ENCODE measurements at places on chromosomes 1 and 21.

DNA sequence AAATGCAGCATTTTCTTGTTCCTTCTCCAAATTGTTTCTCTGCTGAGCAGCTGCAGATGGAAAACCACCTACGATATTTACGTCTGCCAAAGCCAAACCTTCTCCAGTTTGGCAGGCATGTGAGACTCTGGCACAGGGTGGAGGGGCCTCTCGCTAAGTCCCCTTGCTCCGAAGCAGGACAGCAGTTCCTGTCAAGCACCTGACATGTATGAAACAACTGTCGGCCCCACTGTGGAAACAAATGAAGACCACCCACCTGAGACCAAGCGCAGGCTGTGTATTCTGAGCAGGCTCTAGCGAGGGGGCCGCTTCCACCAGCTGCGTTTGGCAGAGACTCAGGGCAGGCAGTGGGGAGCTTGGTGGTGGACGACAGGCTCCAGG, 74.7 kb downstream of the RIPK4 start:
- no peaks in the 10 kb centered on the region for H3K27me3 ChIP-seq
- no peak overlapping the region for H3K4me3 ChIP-seq
- no peaks in the 10 kb centered on the region for H3K36me3 ChIP-seq
- no peaks in the 10 kb centered on the region for H3K4me1 ChIP-seq
- H3K27ac ChIP-seq = no peak overlapping the region
- no peak for DNase-seq

GRCh38 chr21:34270411-34270810, 93.4 kb upstream of the KCNE2 start:
- H3K36me3 ChIP-seq = no peaks in the 10 kb centered on the region
- DNase-seq = no peak
- H3K27ac ChIP-seq = no peak overlapping the region
- H3K27me3 ChIP-seq = no peaks in the 10 kb centered on the region
- H3K4me1 ChIP-seq = 0 out of 2 replicates have a peak, but pooled peaks cover 2% of the 10 kb centered on the region

DNA sequence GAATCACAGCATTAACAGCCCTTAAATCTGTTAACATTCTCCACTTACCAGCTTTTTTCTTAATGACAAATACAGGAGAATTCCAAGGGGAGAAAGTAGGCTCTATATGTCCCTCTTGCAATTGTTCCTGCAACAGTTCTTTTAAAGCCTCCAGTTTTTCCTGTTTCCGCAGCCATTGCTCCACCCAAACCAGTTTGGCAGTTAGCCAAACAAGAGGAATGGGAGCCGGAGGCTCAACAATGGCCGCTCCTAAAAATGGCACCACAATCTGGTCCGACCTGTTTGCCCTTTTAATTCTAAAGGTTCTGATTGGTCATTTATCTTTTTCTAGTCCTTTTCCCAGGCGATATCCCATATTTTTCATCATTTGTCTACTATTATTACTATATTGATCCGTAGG, 14.0 kb upstream of the L1TD1 start:
- no peak overlapping the region for H3K4me3 ChIP-seq
- H3K36me3 ChIP-seq = no peaks in the 10 kb centered on the region

DNA sequence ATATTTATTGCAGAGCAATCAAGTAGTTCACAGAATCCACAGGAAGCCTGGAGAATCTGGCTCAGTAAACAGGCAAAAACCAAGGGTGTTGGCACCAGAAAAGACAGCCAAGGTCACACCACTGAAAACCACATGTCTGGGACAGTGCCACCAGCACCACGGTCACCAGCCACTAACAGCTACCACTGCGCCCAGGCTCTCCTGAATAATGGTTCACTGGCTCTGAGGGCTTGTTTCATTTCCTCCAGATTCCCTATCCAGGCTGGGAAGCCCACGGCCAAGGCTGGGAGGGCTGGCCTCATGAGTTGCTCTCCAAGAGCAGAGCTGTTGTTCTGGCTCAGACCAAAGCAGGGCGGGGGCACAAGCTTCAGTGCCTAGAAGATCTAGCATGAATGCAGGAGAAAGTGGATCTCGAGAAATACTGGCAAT, 54.5 kb upstream of the PTGFRN start:
- H3K4me3 ChIP-seq = no peak overlapping the region
- H3K27me3 ChIP-seq = no peaks in the 10 kb centered on the region
- DNase-seq = no peak

DNA sequence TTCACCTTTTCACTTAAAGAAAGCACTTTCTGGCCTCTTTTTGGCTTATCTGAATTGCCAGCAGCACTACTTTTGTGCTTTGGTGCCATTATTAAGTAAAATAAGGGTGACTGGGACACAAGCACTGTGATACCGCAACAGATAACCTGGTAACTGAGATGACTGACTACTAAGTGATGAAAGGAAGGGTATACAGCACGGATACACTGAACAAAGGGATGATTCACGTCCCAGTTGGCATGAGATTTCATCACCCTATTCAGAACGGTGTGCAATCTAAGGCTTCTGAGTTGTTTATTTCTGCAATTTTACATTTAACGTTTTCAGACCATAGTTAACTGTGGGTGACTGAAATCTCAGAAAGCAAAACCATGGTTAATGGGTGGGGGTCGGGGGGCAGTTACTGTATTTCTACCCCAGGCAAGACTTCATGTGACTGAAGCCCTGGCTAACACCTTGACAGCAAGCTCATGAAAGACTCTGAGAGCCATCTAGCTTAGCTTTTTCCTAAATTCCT, 102.8 kb downstream of the CLIC6 start:
- H3K4me3 ChIP-seq = no peak overlapping the region
- H3K27me3 ChIP-seq = no peaks in the 10 kb centered on the region
- H3K36me3 ChIP-seq = no peaks in the 10 kb centered on the region
- H3K27ac ChIP-seq = no peak overlapping the region
- 0 out of 2 replicates have a peak, but pooled peaks cover 1% of the 10 kb centered on the region for H3K4me1 ChIP-seq

GRCh38 chr1:153342178-153342577, 6.5 kb downstream of the PGLYRP4 start:
- H3K27ac ChIP-seq = no peak overlapping the region
- H3K4me3 ChIP-seq = no peak overlapping the region
- no peaks in the 10 kb centered on the region for H3K36me3 ChIP-seq
- H3K27me3 ChIP-seq = no peaks in the 10 kb centered on the region

- H3K27me3 ChIP-seq = no peaks in the 10 kb centered on the region
- H3K4me1 ChIP-seq = 0 out of 2 replicates have a peak, but pooled peaks cover 1% of the 10 kb centered on the region
- no peaks in the 10 kb centered on the region for H3K36me3 ChIP-seq
- H3K4me3 ChIP-seq = no peak overlapping the region
- H3K27ac ChIP-seq = no peak overlapping the region
- DNase-seq = no peak
Observed at GRCh38 chr1:216894494-216894893, 171.3 kb upstream of the ESRRG start.

- no peaks in the 10 kb centered on the region for H3K36me3 ChIP-seq
- DNase-seq = no peak
- H3K4me3 ChIP-seq = no peak overlapping the region
- H3K4me1 ChIP-seq = no peaks in the 10 kb centered on the region
Observed at GRCh38 chr1:60034999-60035398, 38.6 kb downstream of the C1orf87 start.

DNA sequence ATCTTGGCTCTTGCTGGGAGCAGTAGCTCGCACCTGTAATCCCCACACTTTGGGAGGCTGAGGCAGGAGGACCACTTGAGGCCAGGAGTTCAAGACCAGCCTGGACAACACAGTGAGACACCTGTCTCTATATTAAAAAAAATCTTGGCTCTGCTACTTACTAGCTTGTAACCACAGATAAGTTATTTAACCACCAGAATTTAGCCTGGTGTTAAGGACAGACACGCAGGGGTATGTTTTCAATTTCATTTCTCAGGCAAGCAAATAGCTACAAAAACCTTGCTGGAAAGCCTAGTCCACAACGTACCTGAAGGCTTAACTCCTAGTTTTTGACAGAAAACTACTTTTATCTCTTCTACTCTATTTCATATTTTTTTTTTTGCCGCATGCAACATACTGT, 24.8 kb upstream of the GFI1 start:
- H3K4me1 ChIP-seq = no peaks in the 10 kb centered on the region
- H3K4me3 ChIP-seq = no peak overlapping the region
- no peaks in the 10 kb centered on the region for H3K27me3 ChIP-seq
- DNase-seq = no peak
- H3K36me3 ChIP-seq = no peaks in the 10 kb centered on the region
